Thoracic aorta (tissue), 2 donors: ENCODE measurements at places on chromosomes 7 and 10.

DNA sequence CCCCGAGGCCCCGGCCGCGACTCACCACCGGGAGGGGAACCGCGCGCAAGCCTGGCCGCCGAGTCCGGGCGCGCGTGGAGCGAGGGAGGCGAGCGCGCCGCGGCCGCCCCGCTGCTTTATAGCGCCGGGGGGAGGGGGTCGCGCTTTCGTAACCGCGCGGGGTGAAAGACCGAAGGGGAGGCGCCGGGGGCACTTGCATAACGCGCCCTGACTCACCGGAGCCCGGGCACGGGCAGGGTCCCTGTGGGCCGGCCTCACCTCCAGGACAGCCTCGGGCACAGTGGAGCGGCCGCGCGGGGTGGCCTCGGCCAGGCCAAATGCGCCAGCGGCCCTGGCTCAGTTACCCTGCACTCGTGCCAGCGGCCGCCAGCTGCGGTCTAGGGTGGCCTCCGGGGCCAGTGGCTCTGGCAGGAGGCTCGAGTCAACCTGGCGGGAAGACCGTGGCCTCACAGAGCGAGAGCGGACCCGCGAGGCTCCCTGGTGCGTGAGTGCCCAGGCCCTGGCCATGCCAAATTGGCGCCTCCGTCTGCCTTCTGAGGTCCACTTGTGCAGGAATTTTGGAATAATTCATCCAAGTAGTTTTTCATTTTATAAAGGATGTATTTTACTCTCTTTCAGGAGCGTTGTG, at the start of gene RBP4:
RBP4 (minus strand) TSS at position 90 of the 628 bp plus-strand sequence. CDS start 207 bp downstream, outside the sequence.
- H3K4me3 ChIP-seq = peak within 1 kb of the TSS; percentile 70
- no peak within 1 kb of the TSS for H3K27ac ChIP-seq
- H3K36me3 ChIP-seq = no peaks in the 10 kb centered on the region
- no peaks in the 10 kb centered on the region for H3K27me3 ChIP-seq

- H3K4me1 ChIP-seq = no peaks in the 10 kb centered on the region
- no peak overlapping the region for H3K4me3 ChIP-seq
- H3K27ac ChIP-seq = no peak overlapping the region
- H3K27me3 ChIP-seq = no peaks in the 10 kb centered on the region
- H3K36me3 ChIP-seq = no peaks in the 10 kb centered on the region
- DNase-seq = no peak
Observed at GRCh38 chr7:51229106-51229537, 87.5 kb downstream of the COBL start.

GRCh38 chr10:85791818-85792532, 574.6 kb downstream of the GRID1 start:
- no peak for DNase-seq
- no peaks in the 10 kb centered on the region for H3K36me3 ChIP-seq
- no peak overlapping the region for H3K27ac ChIP-seq
- H3K4me3 ChIP-seq = no peak overlapping the region

DNA sequence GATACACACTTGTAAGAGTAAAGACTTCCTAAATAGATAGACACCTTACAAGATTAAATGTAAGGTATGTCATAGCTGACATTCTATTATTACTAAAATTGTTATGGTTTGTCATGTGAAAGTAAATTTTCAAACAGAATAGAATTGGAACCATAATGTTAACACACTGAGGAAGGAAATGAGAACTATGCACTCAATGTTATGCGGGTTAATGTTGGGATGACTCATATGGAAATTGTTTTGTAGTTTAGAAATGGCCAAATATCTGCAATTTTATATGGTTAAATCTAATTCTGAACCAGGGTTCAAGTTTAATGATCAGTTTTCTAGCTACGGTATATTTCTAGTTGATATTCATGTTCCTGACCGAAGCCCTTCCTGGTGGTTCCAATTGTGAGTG, 214.2 kb upstream of the ADO start:
- H3K4me3 ChIP-seq = no peak overlapping the region
- no peak for DNase-seq
- no peaks in the 10 kb centered on the region for H3K36me3 ChIP-seq
- H3K4me1 ChIP-seq = no peaks in the 10 kb centered on the region
- no peak overlapping the region for H3K27ac ChIP-seq
- no peaks in the 10 kb centered on the region for H3K27me3 ChIP-seq

DNA sequence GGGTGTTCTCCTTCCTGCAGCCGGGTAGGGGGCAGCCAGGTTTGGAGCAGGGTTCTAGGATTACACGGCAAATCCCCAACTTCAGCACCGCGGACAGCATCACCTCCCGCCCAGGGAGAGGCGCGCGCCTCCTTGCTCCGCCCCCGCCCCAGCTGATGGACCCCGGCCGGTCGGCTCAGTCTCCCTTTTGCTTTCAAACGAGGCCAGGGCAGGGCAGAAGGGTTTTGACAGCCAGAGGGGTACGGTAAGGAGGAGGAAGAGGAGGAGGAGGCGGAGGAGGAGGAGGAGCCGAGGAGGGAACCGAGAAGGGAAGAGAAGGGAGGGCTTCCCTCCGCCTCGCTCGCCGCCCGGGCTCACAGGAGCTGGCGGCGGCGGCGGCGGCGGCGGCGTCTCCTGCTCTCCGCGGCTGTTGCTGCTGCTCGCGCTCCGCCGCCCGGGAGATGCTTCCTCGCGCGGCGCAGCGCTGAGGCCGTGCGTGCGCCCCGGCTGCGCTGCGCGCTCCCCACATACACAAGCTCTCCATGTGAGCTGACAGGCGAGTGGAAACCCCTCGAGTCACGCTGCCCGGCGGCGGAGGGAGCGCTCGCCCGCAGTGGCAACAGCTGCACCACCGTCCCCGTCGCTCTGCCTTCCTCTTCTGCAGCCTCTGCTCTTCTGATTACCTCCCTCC, 615 bp upstream of the CNTNAP2 start:
- no peak for DNase-seq
- H3K36me3 ChIP-seq = no peaks in the 10 kb centered on the region
- H3K27me3 ChIP-seq = no peaks in the 10 kb centered on the region
- H3K4me1 ChIP-seq = peaks cover 12% of the 10 kb centered on the region
- peak overlapping the region; percentile 68 for H3K4me3 ChIP-seq

- H3K36me3 ChIP-seq = no peaks in the 10 kb centered on the region
- no peak overlapping the region for H3K27ac ChIP-seq
- H3K4me3 ChIP-seq = no peak overlapping the region
- no peaks in the 10 kb centered on the region for H3K27me3 ChIP-seq
- DNase-seq = no peak
Observed at GRCh38 chr10:36042135-36042534, 400.0 kb upstream of the FZD8 start.

- no peak for DNase-seq
- no peak overlapping the region for H3K4me3 ChIP-seq
- H3K27ac ChIP-seq = no peak overlapping the region
Observed at GRCh38 chr7:44338600-44338999, 13.2 kb upstream of the CAMK2B start.

GRCh38 chr10:54660397-54660796, 140.6 kb downstream of the PCDH15 start:
- no peaks in the 10 kb centered on the region for H3K4me1 ChIP-seq
- no peak overlapping the region for H3K4me3 ChIP-seq
- H3K27me3 ChIP-seq = no peaks in the 10 kb centered on the region
- H3K36me3 ChIP-seq = no peaks in the 10 kb centered on the region
- no peak overlapping the region for H3K27ac ChIP-seq

GRCh38 chr7:14740606-14741005, 161.9 kb downstream of the DGKB start:
- H3K27me3 ChIP-seq = no peaks in the 10 kb centered on the region
- no peak for DNase-seq
- H3K27ac ChIP-seq = no peak overlapping the region
- no peak overlapping the region for H3K4me3 ChIP-seq
- no peaks in the 10 kb centered on the region for H3K4me1 ChIP-seq
- no peaks in the 10 kb centered on the region for H3K36me3 ChIP-seq

GRCh38 chr10:93150289-93150688, 76.6 kb downstream of the CYP26A1 start:
- H3K36me3 ChIP-seq = no peaks in the 10 kb centered on the region
- DNase-seq = no peak
- H3K4me1 ChIP-seq = peaks cover 12% of the 10 kb centered on the region
- no peaks in the 10 kb centered on the region for H3K27me3 ChIP-seq

DNA sequence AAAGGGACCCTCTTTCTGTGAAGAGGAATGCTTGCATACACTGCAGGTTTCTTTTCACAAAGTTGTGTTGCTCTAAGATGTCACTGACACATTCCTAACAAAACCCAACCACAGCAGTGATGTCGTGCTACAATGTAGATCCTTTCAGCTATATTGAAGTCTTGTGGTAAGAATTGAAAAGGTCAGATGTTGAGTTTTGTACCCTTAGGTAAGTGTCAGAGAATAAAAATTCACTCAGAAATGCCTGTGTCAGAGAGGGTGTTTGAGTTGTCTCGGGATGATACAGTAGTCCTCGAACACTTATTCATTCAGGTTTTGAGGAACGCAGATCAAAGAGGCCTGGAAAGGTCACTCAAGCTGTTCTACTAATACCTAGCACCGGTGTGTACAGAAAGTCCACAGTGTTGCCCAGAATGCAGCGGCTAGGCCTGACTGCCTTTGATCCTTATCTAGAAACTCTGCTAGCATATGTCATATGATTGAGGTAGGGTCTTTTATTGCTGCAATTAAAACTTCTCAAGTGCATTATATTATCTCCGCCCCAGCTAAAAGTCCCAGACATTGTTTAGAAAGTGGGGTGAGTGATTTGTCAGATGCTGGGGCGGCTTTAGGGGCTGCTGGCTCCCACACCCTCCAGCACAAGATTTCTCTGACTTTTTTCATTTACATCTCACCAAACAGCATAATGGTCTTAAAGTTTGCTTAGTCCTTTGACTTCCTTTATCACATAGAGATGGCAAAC, 26.0 kb downstream of the RNF32 start:
- no peak for DNase-seq
- H3K4me3 ChIP-seq = no peak overlapping the region
- no peaks in the 10 kb centered on the region for H3K36me3 ChIP-seq
- H3K27ac ChIP-seq = no peak overlapping the region

DNA sequence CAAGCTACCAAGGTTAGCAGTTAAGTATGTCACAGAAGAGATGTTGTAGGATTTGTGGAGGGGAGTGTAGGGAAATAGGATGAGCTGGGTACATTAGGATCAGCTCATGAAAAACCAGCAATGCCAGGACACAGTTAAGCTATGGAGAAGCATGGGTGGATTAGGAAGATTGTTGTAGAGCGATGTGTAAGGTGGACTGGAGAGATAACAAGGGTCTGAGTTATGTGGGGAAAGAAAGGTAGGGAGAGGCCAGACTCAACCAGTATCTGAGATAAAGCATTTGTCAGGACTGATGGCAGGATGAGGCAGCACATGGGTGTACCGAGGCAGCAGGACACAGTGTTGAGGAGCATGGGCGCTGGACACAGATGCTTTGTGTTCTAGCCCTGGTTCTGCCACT, 85.4 kb upstream of the PRR15 start:
- peaks cover 14% of the 10 kb centered on the region for H3K4me1 ChIP-seq
- DNase-seq = no peak
- no peaks in the 10 kb centered on the region for H3K36me3 ChIP-seq
- H3K27me3 ChIP-seq = no peaks in the 10 kb centered on the region
- no peak overlapping the region for H3K27ac ChIP-seq

GRCh38 chr7:113086431-113086888, at the start of gene GPR85:
Gene GPR85 (minus strand): TSS chr7:113086827. CDS start chr7:113084721, 2,106 bp downstream.
- no peaks in the 10 kb centered on the region for H3K27me3 ChIP-seq
- peak within 1 kb of the TSS; percentile 54 for H3K27ac ChIP-seq
- H3K4me1 ChIP-seq = no peaks in the 10 kb centered on the region
- peak within 1 kb of the TSS; percentile 81 for H3K4me3 ChIP-seq
- H3K36me3 ChIP-seq = no peaks in the 10 kb centered on the region

DNA sequence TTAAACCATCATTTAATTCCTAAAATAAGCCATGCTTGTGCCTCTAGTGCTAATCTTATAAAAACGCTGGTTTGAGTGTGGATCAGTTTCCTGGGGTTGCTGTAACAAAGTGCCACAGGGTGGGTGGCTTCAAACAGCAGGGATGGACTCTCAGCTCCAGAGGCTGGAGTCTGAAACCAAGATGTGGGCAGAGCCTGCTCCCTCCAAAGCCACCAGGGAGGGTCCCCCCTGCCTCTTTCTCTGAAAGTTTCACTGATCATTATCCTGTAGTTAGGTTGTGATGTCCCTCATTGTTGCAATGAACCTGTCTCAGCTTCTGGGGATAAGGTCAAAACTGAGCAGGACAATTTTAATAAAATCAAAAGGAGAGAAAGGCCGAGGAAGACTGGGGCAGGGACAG, 251.9 kb upstream of the TCERG1L start:
- no peaks in the 10 kb centered on the region for H3K36me3 ChIP-seq
- DNase-seq = no peak
- no peaks in the 10 kb centered on the region for H3K27me3 ChIP-seq
- H3K4me1 ChIP-seq = no peaks in the 10 kb centered on the region
- H3K4me3 ChIP-seq = no peak overlapping the region
- H3K27ac ChIP-seq = no peak overlapping the region

DNA sequence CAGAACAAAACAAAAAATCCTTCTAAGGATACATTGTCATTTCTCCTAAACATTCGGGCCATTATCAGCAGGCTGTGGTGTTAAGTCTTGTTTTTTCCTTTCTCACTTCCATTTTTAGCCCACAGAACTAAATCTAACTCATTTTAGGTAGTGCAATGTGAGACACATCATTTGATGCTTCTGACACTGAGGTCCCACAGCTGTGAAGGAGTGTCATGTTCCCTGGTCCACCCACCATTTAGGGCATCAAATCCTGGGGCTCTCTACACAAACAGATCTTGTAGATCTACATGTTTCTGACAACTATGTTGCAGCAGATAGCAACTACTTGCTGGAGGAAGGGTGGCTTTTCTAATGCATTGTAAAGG, 232.5 kb upstream of the IGFBP3 start:
- DNase-seq = no peak
- H3K27ac ChIP-seq = no peak overlapping the region
- H3K27me3 ChIP-seq = no peaks in the 10 kb centered on the region

- H3K4me3 ChIP-seq = no peak overlapping the region
- H3K27me3 ChIP-seq = no peaks in the 10 kb centered on the region
- DNase-seq = no peak
- no peaks in the 10 kb centered on the region for H3K4me1 ChIP-seq
- peaks cover 9% of the 10 kb centered on the region for H3K36me3 ChIP-seq
Observed at GRCh38 chr10:35554036-35554435, 51.1 kb upstream of the GJD4 start.

DNA sequence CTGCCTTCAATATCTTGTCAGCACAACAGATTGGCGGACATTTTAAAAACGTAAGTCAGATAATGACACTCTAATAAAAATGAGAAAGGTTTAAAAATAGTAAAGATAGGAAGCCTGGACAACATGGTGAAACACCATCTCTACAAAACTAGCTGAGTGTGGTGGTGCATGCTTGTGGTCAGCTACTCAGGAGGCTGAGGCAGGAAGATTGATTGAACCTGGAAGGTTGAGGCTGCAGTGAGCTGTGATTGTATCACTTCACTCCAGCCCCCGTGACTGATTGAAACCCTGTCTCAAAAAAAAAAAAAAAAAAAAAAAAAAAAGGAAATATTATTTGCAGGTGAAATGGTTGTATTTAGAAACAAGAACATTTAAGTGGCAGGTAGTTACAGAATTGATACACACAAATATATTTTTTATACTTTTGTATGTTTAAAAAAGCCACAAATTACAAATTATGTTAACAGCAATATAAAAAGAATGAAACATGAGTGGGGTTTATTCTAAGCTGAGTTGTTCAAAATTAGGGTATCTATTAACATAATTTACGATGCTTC, 141.9 kb downstream of the ADK start:
- no peaks in the 10 kb centered on the region for H3K36me3 ChIP-seq
- no peak overlapping the region for H3K4me3 ChIP-seq
- no peaks in the 10 kb centered on the region for H3K27me3 ChIP-seq

- DNase-seq = no peak
- H3K27ac ChIP-seq = no peak overlapping the region
- no peak overlapping the region for H3K4me3 ChIP-seq
Observed at GRCh38 chr7:143889068-143889467, 12.9 kb downstream of the TCAF1 start.

- no peaks in the 10 kb centered on the region for H3K36me3 ChIP-seq
- no peaks in the 10 kb centered on the region for H3K4me1 ChIP-seq
- DNase-seq = no peak
Observed at GRCh38 chr7:136925556-136925955, 57.1 kb downstream of the CHRM2 start.
